Astrocyte of the spinal cord (primary cell): ENCODE measurements at places on chromosomes 4 and X.

- DNase-seq, result no peak
Observed at GRCh38 chr4:123784626-123785025, 388.0 kb downstream of the SPRY1 start.

GRCh38 chrX:1591863-1592469 is 562 bp downstream of the AKAP17A start:
- DNase-seq, result no peak

DNA sequence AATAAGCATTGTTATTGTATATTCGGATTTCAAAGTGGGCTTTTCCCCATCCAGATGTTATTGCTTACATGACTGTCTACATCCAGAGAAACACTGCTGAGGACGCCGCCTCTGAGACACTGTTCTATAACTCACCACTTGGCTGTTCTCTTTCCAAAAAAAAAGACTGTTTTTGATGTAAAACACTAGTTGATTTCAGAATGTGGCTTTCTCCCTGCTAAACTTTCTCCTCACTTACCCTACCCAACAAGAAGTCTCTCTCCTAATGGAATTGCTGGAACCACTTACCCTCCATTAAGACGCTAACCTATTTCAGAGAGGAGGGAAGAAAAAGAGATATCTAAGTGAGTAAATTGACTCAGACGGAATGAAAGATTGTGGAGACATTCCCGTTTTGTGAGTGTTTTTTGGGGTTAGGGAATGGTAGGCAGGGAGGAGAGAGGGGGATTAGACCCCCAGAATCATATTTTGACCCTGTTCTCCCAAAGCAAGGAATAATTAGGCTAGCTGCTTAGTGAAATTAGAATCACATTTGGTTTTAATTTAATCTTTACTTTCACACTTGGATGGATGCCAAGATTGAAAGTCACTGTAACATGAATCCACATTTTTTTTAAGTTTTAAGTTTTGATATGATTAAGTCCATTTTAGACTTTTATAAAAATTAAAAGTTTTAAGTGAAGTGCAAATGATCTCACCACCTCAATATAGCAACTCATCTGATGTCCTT is 174.9 kb downstream of the CHIC2 start:
- no peak for DNase-seq

DNA sequence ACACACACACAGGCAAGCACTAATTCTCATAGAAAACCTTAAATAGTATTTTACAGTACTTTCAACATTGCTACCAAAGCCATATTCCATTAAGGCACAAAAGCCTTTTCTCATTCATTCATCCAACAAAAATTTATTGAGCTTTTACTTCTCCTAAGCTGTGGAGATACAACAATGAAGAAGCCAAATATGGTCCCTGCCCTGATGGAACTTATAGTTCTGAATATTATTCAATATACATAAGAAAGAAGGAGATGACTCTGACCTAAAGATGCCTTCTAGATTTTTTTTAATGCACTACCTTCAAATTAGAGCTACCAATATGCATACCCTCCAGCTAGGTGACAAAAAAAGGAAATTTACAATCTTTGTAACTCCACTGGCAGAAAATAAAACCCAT is 90.0 kb upstream of the WDR44 start:
- no peak for DNase-seq

DNA sequence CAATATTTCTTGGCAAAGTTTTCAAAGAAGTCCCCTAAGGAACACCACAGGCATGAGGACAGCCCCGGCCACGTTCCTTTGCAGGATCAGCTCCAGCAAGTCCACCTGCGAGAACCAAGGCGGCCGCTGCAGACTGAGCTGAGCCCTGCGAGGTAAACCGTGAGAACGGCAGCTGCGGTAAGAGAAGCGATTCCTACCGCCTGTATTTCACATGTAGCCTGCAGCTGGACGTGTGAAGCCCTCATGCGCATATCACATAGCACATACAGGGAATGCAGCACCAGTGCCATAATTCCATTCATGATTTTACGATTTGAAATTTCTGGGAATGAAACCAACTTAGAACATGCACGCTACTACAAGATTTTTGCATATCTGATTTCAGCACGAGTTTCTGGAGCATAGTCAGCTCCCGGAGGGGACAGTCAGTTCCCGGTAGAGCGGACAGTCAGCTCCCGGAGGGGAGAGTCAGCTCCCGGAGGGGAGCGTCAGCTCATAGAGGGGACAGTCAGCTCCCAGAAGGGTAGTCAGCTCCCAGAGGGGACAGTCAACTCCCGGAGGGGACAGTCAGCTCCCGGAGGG is 41.7 kb downstream of the FGFRL1 start:
- DNase-seq, result no peak

DNA sequence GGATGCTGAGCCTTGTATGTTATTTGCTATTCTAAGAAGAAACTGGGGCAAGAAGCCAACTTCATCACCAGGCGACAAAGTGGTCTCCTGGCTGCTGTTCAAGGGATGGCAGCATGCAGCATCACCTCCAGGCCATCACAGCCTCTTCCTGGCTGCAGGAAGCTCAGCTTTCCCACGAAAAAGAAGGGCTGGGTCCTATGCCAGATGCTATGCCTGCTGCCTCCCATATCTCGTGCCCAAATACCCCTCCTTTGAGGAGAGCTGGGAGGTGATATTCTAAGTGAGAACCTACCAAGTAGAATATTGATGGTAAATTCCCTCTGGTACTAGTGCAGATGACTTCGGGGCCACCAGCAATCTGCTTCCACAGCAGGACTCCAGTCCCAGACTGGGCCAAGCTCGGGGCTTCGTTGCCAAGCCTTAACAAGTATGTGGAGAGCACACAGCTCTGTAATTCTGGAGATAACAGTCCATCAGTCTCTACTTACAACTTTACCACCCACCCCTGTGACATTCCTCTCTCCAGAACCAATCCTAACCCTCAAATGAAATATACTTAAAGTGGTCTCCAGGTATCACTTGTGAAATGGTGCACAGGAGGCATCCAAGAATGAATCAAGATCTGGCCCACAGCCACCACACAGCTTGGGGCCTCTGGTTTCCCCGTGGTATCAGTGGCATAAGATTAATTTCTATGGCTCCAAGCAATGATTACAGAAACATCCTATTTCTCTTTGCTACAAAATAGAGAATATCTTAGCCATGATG is 149.3 kb downstream of the PALLD start:
- no peak for DNase-seq

GRCh38 chr4:93710101-93710846 is 118.3 kb upstream of the ATOH1 start:
- DNase-seq, result no peak

GRCh38 chr4:149029056-149029651 is 586.9 kb upstream of the NR3C2 start:
- no peak for DNase-seq

DNA sequence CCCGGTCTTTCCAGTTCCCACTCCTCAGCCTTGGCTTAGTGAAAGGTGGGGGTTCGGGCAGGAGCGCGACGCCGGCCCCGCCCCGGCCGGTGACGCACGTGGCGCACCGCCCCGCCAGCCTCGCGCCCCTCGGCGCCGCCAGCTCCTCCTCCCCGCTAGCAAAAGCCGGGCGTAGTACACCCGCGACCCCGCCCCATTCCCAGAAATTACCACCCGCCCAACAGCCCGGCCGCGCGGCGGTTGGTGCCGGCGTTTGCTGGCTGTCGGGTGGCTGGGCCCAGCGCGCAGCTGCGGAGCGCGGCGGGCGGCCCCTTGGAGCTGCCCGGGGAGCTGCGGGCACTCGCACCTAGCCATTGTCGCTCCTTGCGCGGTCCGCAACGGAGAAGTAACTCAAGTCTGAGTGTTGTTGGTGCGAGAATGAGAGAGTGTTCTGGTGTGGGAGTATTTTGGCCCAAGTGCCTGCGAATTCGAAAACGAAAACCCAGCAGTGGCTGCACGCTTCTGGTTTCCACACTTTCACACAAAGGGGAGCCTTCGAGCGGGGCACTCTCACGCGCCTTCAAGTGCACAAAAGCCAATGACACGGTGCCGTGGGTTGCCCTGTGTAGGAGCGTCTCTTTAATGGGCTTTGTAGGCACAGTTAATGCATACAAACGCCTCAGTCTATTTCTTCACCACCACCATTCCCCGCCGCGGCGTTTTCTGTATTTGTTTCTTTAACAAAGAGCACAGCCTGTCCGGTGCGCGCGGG is 1.0 kb upstream of the ELF2 start:
- peak; percentile 96 for DNase-seq

DNA sequence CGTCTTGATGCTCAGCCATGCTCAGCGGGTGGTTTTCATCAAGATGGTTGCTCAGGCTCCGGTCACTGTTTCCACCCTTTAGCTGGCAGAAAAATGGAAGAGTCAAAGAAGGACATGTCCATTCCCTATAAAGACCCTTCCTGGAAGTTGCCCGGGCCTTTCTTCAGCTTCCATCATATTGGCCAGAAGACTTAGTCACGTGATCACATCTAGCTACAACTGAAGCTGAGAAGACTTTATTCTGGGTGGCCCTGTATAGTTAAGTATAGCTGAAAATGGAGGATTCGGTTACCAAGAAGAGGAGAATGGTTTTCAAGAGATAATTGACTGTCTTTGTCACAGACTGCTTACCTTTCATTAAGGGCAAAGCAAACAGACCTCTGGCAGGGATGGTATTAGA is 296.7 kb upstream of the CASK start:
- DNase-seq, result no peak

GRCh38 chr4:113071274-113071673 is 21.8 kb downstream of the ANK2 start:
- no peak for DNase-seq

DNA sequence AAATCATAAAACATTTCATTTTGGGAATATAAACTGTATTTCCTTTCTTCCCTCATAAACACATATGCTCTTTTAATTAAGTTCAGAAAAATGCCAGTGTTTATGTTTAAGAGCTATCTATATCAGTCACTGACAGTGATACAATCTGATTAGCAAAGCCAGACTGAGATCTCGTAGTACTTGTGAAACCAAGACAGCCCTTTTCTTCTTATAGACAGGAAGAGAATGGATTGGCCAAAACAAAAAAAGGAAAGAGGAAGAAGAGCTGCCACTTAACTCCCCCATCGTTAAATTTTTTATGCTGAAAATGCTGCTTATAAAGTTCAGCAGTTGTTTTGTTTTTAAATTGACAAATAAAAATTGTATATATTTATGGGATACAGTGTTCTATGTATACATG is 87.4 kb downstream of the PLAC1 start:
- no peak for DNase-seq

DNA sequence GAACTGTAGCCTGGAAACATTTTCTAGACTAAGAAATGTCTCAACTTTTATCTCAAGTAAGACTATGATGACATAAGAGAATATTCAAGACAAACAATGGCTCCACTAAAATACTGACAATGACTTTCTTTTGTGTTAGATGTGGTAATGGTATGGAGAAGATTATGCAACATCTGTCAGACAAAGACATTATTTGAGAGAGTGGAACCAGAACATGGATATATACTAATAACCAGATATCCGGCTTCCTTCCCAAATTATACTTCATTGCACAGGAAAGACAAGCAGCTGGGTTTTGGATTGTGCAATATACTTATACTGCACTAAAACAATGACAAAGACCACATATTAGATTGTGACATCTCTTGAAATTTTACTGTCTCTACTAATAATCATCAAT is 290.8 kb upstream of the GIMD1 start:
- no peak for DNase-seq
